ENCODE measurements at places on chromosomes 12 and 14.

DNA sequence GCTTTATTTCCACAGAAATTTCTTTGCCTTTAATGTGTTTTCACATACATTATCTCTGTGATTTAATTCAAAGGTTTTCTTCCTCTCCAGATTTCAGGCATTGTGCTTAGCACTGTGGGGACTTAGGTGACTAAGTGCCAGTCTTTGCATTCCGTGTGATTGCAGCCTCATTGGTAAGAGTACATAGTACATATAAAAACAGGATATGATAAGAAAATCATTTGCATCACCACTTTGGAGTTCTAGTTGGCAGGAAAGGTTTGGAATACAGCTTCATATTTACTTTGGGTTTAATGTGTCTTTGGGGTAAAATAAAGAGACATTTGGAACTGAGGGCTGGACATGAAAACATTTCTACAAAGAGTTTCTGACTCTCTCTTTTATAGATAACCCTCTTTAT is 37.8 kb upstream of the C12orf75 start:
- no peak for DNase-seq

- no peak for DNase-seq
Observed at GRCh38 chr14:80618751-80619329, 322.7 kb downstream of the CEP128 start.

DNA sequence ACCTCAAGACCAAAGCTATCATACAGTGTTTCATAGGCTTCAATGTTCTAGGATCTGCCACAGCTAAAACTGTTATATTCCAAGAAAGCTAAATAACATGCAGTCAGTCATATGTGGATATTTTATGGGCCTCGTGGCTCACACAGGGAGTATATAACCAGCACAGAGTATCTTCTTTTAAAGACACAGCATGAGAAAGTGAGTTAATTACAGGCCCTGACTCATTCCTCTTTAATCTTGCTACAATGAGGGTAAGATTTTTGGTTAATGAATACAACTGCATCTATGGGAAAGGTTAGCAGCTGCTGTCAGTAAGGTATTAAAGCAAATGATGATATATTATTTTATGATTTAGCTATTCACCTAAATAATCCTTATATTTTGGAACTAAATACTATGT is 111.0 kb downstream of the TRAFD1 start:
- DNase-seq, result no peak

DNA sequence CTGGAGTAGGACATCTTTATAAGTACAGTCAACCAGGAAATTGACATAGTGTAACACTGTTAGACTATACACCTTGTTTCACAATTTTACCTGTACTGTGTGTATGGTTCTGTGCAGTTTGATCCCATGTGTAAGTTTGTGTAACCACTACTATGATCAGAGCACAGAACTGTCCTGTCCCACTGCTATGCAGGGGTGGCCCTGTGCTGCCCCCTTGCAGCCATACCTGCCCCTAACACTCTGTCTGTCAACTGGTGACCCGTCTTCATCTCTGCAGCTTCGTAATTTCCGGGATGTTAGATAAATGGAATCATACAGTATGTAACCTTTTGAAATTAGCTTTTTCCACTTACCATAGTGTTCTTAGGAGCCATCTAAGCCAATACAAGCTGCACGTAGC is 58.7 kb upstream of the RD3L start:
- no peak for DNase-seq

All from iris pigment epithelial cell (primary cell).